ENCODE measurements at places on chromosomes 11 and 22.

GRCh38 chr11:74949753-74950137 lies 679 bp downstream of the SPCS2 start:
- no peak for DNase-seq

GRCh38 chr11:126834149-126834548 lies 166.4 kb downstream of the KIRREL3 start:
- no peak for DNase-seq

GRCh38 chr11:108524422-108524821 lies 26.2 kb upstream of the POGLUT3 start:
- no peak for DNase-seq

DNA sequence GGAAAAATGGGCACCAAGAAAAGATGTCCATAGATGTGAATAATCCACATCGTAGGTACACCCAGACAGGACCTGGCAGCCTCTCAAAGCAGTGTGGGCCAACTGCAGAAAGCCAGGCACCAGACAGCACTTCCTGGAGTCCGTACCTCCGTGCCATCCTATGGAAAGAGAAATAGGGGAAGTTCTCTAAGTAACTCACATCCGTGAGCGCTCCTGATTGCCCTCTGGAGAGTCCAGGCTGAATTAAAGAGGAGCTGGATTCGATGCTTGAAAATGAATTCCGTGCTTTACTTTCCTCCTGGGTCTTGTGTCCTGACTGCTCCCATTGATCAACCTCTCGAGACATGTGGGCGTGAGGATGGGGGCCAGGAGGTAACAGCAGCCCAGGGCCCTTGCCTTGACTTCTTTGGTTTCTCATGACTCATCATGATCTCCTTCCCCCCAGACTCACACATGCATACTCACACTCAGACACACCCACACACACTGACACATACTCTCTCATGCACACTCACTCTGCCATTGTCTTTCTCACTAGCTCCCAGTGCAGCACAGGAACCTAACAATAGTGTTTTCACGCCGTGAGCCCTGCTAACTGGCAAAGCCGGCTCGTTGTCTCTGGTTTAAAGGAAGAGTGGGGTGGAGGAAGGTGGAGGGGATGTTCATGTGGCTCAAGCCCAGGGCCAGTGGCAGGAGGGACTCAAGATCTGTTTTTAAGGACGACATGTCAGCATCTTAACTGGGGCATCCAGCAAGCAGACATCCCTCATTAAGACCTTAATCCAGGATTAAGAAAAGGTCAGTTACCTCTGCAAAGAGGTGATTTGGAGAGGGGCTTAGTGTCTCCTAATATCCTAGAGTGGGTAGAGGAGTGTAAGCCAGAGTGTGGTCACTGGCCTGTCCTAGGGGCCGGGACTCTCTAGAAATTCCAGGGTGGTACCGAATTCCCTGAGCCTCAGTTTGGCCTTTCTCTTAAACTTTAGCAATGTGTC lies 104.2 kb downstream of the SCN3B start:
- no peak for DNase-seq

DNA sequence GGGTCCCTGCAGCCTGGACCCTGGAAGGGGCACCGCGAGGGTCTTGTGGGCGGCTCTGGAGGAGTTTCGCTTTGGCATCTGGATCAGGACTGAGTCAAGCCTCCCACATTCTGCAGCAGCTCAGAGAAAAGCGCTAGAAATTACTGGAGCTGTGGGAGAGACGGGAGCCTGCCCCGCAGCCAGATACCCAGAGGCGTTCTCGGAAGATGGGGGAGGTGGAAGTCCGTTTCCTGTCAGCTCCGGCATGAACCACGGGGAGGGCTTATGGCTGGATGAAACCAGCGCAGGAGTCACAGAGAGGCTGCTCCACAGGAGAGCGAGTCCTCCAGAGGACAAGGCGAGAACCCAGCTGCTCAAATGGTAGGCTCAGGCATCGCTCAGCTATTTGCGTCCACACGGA lies 379.3 kb downstream of the OPCML start:
- DNase-seq, result no peak

GRCh38 chr11:119921571-119921970 lies 192.6 kb upstream of the NECTIN1 start:
- no peak for DNase-seq

DNA sequence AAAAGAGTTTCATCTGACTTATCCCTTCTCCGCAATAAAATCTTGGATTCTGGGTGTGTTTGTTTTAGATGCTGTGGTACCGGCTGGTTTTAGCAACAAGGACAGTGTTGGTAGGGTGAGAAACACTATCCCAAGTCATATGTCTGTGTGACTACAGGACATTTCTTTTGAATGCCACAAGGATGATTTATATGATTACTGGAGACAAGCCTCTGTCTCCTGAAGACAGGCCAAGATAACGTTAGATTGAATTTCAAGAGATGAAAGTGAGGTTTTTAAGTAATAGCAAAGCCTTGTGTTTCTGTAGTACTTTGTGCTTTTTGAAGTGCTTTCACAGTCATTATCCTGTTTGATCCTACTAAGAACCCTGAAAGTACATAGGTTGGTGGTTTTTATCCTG lies 101.6 kb downstream of the COMMD9 start:
- DNase-seq, result no peak

DNA sequence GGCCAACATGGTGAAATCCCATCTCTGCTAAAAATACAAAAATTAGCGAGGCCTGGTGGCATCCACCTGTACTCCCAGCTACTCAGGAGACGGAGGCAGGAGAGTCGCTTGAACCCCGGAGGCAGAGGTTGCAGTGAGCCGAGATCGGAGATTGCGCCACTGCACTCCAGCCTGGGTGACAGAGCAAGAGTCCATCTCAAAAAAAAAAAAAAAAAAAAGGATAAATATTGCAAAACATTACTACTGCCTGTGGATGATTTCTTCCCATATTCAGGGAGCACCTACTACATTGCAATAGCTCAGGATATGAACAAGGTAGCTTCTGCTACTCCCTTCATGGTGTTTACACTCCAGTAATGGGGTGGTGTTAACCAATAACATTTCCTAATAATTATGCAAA lies 980.6 kb downstream of the NTM start:
- no peak for DNase-seq

GRCh38 chr22:45192701-45193187 lies 29.0 kb downstream of the NUP50 start:
- DNase-seq, result no peak

DNA sequence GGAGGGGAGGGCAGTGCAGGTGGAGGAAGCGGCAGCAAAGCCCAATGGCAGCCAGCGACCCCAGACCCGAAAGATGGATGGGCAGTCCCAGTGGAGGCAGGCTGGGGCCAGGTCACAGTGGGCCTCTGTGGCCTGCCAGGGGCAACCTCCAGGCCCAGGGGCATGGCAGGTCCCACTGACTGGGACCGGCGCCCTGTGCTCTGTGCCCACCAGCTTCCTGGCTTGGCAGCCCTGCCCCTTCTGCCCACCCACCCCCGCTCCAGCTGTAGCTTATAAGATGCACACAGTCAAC lies 4.3 kb upstream of the KCNK7 start:
- DNase-seq, result no peak

DNA sequence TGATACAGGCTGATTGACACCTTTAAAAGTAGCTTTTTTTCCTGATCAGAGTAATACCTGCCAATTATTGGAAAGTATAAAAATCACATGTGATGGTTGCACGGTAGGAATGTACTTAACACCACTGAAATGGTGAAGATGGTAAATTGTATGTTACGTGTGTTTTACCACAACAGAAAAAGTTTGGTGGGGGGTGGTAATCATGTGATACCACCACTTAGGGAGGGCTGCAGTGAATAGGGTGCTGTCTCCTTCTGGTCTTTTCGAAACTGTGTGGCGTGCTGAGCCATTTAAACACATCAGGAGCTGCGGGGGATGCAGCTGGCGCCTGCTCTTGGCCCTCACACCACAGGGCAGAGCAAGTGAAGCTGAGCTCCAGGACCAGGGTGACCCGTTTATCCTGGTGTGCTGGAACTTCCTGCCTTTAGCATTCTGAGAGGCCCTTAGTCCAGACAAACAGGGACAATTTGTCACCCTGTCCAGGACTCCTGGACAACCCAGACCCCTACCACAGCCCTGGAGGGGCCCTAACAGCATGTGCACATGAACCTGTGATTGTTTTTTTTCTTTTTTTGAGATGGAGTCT lies 2.6 kb downstream of the SYNGR1 start:
- no peak for DNase-seq

GRCh38 chr11:86062719-86063118 lies 6.2 kb downstream of the PICALM start:
- DNase-seq, result no peak

- DNase-seq, result no peak
Observed at GRCh38 chr11:117172724-117173421, 5.7 kb upstream of the SIDT2 start.

- DNase-seq, result no peak
Observed at GRCh38 chr11:2576549-2576948, 123.2 kb downstream of the KCNQ1OT1 start.

GRCh38 chr11:128198216-128198772 lies 389.1 kb downstream of the ETS1 start:
- DNase-seq, result no peak

- DNase-seq, result no peak
Observed at GRCh38 chr22:19715188-19715930, 1.1 kb downstream of the SEPTIN5 start.

GRCh38 chr11:88178191-88178590 lies 2.9 kb upstream of the RAB38 start:
- no peak for DNase-seq

GRCh38 chr22:31474743-31475142 lies 14.9 kb downstream of the EIF4ENIF1 start:
- no peak for DNase-seq

GRCh38 chr11:86495351-86495750 lies 120.7 kb downstream of the CCDC81 start:
- DNase-seq, result no peak

GRCh38 chr22:46761017-46761416 lies 1.4 kb upstream of the TBC1D22A start:
- DNase-seq, result no peak

GRCh38 chr22:38798496-38798895 lies 4.6 kb upstream of the DNAL4 start:
- no peak for DNase-seq

- DNase-seq, result no peak
Observed at GRCh38 chr11:119685111-119685746, 43.8 kb downstream of the NECTIN1 start.

- DNase-seq, result no peak
Observed at GRCh38 chr22:18024276-18024939, at the start of gene MICAL3. TSS of gene MICAL3 (minus strand) at chr22:18024561. CDS start at chr22:17906812, 117,749 bp downstream.

DNA sequence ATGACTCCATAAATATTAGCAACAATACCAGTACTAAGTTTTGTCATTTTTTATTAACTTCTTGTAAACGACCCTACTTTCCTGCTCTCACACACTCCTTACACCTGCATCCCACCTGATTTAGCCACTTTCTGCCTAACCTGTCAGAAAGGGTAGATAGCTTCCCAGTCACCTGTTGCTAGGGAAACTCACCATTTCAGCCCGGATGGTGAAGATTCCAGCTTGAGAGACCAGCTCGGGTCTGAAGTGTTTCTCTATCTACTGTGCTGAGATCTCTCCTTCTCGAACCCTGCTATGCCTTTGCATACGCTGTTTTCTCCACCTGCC lies at the start of gene PARVG:
Gene PARVG (plus strand): TSS at position 220 of the 327 bp plus-strand sequence. CDS start 2,405 bp downstream, outside the sequence.
- DNase-seq, result no peak

GRCh38 chr22:41076857-41077256 lies 15.5 kb upstream of the EP300 start:
- DNase-seq, result no peak

DNA sequence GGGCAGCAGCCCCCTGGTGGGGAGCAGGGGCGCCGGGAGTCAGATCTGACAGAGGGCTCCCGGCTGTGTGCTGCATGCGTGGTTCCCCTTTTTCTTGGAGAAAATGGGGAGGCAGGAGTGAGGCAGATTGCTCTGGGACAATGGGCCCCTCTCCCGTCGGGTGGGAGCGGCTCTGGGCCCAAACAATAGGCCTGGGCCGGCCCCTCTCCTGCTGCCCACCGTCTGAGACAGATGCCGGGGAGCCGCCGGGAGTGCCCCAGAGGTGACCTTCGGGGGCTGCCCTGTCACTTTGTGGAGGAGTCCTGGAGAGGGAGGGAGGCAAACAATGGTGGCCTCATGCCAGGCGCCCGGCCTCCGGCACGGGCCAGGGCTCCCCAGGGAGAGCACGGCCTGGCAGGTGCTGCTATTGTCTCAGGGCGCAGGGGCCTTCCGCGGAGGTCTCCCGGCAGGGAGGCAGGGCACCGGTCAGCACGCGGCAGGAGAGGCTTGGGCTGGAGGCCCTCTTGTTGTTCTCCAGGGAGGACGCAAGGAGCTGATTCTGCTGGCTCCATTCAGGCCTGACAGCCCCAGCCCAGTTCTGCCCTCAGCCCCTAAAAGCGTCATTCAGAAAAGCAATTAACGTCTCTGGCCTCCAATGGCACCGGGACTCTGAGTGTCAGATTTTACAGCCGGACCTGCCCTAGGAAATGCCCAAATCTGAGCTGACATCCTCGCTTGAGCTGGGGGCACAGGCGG lies 44.8 kb downstream of the SMIM38 start:
- no peak for DNase-seq

DNA sequence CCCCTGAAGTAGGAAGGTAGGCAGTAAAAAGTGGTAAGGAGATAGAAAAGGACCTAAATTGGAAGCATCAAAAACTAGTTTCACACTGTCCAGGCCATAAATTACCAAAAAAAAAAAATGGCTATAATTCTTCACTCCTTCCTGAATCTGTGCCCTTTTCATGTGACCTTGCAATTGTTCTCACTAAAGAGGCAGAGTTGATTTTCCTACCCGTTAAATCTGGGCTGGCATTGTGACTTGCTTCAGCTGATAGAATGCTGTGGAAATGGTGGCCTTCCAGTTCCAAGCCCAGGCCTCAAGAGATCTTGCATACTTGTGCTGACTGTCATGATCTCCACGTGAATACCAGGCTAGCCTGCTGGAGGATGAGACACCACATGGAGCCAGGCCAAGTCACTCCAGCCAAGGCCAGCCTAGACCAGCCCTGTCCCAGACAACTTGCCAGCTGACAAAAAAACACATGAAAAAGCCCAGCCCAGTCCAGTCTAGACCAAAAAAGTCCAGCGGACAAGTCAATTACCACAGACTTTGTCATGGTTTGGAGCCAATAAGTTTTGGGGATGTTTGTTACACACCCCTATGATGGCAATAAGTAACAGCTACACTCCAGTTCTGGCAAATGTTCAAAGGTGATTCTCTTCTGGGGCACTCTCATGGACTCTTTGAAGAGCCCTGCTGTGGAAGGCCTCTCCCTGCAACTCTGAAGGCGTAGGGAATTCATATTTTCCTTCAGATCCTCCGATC lies 51.4 kb upstream of the NUP50 start:
- no peak for DNase-seq

GRCh38 chr11:26778000-26778757 lies 56.3 kb upstream of the SLC5A12 start:
- DNase-seq, result no peak

- DNase-seq, result no peak
Observed at GRCh38 chr22:44604455-44604854, 97.5 kb upstream of the PRR5 start.

GRCh38 chr22:48588878-48589450 lies 1238.7 kb downstream of the BRD1 start:
- no peak for DNase-seq

DNA sequence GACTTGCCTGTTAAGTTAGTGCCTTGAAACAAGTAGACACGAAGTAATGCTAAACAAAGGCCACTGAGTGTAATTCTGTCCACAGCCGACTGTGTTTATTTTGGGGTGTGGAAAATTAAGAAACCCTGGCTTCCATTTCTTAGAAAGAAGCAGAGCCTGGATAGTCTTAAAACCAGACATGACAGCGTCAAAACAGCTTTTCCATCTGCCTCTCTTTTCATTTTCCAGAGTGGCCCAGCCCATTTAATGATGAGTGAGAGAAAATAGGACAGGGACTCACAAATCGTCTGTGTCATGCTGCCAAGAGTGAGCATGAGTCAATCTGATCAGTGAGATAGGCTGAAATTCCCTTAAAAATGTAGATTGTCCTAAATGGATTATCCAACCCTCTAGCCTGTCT lies 485.9 kb downstream of the JRKL start:
- DNase-seq, result no peak
